ENCODE measurements at places on chromosomes 1 and 21.

DNA sequence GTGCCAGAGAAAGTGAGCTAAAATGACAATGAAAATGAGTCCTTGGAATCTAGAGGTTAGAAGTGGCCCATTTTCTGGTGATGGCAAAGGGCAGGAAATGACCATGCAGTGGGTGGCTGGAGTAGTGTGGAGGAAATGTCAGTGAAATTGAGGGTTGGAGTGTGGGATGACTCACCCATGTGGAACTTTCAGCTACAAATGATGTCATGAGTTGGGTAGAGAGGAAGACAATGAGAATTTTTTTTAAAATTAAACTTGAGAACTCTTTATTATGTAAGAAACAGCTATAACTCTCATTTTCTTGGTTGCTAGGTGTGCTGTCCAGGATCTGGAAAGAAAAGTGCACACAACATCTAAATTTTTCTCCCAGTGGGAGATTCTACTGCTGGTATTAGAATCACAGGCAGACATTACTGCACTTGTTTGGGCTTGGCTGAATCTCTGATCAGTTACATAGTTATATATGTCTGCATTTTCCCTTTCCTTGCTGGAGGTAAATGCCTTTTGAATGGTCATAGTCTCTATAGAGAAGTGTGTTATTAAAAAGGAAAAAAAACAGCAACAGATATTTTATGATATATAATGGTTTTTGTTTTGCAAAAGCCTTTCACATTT lies 56.8 kb upstream of the GNG12 start:
- DNase-seq = peak; percentile 95

- no peak for DNase-seq
Measured at GRCh38 chr1:198082576-198082975, 74.2 kb upstream of the NEK7 start.

DNA sequence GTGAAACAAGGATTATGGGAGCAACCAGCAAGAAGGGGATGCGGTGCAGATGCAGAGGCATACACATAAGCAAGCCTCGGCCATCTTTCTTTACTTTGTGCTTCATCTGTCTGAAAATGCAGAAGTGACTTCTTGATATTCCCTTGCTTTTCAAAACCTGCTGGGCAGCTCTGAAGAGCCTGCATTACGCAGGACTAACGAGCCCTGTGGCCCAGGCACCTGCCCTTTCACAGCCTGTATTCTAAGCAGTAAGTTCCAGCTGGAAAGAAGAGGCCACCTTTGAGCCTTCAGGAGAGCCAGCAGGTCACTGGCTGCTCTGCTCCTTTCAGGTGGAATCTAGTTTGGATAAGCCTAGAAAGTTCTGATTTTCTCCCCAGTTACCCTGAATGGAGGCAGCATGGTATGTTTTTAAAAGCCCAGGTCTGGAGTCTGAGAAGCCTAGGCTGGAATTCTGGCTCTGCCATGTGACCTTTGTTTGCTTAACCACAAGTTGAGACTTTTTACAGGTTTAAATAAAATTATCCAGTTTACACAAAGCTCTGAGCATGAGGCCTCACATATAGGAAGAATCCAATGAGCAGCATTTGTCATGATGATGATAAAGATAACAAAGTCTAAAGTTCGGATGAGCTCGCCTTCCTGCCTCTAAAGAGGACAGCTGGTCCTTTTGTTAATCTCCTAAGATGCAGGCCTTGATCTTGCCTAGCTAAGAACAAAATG lies 122.9 kb downstream of the UBR4 start:
- no peak for DNase-seq

DNA sequence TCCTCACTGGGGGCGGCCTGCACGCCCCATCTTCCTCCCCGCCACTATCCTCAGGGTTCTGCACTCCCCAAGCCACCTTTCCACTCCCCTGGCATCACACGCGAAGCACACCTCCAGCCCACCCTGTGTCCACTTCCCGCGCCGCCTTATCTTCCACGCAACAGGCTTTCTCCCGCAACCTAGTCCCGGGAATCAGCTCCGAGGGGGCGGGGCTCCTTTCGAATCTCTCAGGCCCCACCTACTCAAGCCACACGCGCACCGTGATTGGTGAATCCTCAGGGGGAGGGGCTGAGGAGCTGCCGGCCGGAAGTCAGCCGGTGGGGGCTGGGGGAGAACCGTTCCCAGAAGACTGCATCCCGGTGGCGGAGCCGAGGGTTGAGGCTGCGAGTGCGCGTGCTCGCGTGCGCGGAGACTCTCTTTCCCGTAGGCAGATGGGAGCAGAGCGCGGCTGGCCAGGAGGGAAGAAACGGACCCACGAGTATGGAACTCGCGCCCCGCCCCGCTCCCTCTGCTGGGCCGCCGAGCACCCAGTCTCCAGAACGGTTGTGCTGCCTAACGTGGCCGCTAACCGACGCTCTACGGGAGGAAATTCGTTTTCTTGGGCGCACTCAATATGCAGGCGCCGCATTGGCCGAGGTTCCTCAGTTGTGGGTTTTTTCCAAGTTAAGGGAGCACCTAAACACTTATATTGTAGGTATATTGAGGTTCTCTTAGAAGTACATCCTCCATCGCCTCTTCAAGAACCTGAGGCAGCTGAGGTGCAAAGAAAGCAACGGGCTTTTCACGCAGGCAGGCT lies at the start of gene PSRC1:
Gene PSRC1, minus strand, starts transcription at position 194 of the 796 bp plus-strand sequence.
- DNase-seq = peak; percentile 97

DNA sequence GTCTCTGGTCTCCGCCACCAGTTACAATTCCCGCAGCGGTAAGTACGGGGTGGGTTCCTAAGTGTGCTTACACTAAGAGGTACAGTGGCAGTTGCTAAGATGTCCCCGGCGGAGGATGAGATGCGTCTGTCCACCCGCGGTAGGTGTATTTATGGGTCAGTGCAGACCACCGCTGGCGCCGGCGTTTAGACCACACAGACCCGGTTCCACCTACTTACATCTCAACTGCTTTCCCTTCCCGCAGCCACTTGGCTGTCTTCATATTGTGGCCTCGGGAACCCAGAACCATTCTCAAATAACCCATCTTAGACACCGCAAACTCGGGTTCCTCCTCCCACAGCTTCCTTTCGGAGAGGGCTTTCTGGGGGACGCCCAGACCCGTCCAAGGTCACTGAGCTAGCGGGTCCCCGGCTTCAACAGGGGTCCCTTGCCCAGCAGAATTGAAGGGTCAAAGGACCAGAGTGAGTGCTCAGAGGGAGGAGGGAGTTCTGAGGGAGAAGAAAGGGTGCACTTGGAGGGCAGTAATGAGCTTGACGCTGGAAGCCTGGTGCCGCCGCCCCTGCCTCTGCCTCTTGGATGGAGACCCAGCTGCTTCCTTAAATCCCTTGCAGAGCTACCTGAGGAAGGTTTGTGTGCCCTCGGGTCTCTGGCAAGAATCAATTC lies 8.6 kb downstream of the NR5A2 start:
- no peak for DNase-seq

All from EL (cell line).